ENCODE measurements at places on chromosomes 16 and 17.

GRCh38 chr16:12868788-12869187 is 32.6 kb upstream of the SHISA9 start:
- DNase-seq, result no peak

DNA sequence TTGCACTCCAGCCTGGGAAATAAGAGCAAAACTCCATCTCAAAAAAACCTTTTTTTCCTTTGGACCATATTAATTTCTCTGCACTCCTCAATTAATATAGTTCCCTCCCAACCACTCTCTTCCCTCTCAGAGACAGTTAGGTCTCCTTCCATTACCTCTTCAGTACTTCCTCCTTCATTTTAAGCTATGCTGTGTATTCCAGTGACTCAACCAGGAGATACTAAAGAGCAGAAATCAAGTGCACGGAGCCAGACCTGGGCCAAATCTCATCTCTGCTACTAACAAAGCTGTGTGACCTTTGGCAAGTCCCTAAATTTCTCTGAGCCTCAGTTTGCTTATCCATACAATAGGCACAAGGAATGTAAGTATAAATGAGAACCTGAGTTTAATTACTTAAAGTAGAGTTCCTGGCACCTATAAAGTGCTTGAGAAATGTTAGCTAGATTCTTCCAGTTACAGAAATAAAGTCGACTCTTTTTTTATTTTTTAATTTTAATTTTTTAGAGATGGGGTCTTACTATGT is 8.5 kb downstream of the PECAM1 start:
- no peak for DNase-seq

- DNase-seq, result no peak
Observed at GRCh38 chr16:27449434-27450195, 47.6 kb downstream of the IL21R start.

GRCh38 chr17:73278049-73278464 is 16.4 kb upstream of the CPSF4L start:
- no peak for DNase-seq

- DNase-seq, result peak; percentile 64
Observed at GRCh38 chr17:16407911-16408588, 7.3 kb upstream of the TRPV2 start.

Measured in globus pallidus (tissue), 1 donor.